ENCODE measurements at places on chromosomes 12 and 14.

DNA sequence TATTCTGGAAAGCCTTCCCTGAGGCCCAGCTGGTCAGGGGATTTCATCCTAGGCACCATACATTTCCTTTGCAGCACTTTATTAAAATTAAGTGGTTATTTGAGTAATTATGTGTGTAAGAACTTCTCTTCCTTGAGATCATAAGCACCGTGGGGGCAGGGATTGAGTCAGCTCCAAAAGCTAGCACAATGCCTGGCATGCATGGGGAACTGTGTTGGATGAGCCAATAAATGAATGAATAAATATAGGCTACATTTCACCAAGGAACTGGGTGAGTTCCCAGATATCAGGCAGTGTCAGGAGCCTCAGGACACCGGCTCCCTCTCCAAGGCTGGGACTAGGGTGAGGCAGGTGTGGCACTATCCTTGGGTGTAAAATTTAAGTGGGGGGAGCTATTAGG lies 82.8 kb upstream of the FBXO21 start:
- DNase-seq: no peak

- DNase-seq: no peak
Observed at GRCh38 chr14:76138119-76138757, 13.5 kb upstream of the GPATCH2L start.

GRCh38 chr14:106455026-106455425 lies 928.6 kb downstream of the TMEM121 start:
- no peak for DNase-seq

DNA sequence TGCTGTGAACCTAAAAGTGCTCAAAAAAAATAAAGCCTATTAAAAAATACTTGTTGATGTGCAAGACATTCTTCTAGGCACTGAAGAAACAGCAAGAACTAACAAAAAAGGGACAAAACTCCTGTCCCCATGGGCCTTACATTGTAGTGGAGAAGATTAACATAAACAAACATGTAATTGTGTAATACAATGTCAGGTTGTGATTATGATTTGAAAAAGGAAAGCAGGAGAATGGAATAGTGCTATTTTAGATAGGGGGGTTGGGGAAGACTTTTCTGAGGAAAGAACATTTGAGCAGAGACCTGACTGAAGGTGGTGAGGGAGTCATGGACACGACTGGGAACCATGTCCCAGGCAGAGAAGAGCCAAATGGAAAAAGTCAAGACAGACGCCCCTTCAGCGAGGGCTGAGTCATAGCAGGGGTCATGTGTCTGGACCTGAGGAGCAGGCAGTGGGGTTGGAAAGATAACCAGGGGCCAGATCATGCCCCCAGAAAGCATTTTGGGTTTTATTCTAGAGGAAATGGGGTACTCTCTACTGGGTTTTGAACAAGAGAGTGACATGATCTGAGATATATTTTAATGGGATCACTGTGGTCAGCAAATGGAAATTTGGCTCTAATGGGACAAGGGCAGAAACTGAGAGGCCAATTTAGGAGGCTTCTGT lies 19.4 kb upstream of the IFNG start:
- DNase-seq: no peak

DNA sequence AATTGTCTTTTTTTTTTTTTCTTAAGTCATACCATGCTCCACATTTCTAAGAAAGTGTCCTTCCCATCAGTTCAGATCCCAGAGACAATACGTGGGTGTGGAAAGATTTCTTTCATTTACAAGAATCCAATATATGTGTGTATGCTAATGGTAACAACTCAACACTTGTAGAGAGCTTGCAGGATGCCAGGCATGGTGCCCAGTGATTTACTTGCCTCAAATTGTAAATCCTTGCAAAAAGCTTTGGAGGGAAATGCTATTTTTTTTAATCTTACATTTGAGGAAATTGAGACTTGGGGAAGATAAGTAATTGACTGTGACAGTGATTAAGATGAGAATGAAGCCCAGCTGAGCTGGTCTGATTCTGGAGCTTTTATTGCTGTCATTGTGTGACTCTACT lies 1264.6 kb upstream of the SEL1L start:
- DNase-seq: no peak

DNA sequence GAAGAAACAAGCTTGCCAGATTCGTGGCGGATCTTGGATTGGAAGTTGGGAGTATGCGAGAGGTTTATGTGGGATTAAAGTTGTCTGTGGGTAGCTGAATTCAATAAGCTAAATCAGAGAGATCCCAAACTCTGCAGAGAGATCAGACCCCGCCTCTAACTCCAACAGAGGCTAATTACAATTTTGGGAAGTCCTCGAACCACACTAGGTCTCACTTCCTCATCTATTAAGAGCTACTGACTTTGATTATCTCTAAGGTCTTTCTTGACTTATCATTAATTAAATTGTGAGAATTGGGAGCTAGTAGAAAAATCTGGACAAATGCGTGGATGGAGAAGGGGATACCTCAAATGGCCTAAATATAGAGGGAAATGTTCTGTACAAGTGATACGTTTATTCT lies 9.1 kb downstream of the NTF3 start:
- no peak for DNase-seq

DNA sequence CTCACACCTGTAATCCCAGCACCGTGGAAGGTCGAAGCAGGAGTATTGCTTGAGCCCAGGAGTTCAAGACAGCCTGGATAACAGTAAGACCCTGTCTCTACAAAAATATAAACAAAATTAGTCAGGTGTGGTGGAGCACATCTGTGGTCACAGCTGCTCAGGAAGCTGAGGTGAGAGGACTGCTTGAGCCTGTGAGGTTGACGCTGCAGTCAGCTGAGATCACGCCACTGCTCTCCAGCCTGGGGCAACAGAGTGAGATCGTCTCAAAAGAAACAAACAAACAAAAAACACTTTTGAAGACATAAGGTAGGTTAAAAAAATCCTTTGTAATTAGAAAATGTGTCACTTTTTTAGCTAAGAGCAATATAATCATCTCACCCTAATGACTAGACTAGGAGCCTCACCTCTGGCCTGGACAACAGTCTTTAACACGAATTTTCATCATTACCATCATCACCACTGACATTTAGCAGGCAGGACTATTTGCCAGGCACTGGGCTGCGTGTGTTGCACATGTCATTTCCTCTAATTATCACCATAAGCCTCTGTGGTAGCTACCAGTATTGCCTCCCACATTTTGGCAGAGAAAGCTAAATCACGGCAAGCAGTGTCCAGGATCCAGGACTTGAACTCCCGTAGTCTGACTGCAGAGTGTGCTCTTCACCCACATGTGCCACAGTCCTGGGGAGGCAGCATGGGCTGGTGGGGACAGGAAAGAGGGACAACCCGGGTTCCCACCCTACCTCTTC lies 4.6 kb upstream of the SYCP3 start:
- no peak for DNase-seq

DNA sequence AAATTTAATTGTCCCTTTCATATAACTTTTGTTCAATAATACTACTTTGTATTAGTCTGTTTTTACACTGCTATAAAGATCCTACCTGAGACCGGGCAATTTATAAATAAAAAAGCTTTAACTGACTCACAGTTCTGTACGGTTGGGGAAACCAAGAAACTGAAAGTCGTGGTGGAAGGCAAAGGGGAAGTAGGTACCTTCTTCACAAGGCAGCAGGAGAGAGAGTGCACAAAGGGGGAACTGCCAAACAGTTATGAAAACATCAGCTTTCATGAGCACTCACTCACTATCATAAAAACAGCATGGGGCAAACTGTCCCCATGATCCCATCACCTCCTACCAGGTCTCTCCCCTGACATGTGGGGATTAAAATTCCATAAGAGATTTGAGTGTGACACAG lies 1069.0 kb downstream of the FSCB start:
- DNase-seq: no peak

DNA sequence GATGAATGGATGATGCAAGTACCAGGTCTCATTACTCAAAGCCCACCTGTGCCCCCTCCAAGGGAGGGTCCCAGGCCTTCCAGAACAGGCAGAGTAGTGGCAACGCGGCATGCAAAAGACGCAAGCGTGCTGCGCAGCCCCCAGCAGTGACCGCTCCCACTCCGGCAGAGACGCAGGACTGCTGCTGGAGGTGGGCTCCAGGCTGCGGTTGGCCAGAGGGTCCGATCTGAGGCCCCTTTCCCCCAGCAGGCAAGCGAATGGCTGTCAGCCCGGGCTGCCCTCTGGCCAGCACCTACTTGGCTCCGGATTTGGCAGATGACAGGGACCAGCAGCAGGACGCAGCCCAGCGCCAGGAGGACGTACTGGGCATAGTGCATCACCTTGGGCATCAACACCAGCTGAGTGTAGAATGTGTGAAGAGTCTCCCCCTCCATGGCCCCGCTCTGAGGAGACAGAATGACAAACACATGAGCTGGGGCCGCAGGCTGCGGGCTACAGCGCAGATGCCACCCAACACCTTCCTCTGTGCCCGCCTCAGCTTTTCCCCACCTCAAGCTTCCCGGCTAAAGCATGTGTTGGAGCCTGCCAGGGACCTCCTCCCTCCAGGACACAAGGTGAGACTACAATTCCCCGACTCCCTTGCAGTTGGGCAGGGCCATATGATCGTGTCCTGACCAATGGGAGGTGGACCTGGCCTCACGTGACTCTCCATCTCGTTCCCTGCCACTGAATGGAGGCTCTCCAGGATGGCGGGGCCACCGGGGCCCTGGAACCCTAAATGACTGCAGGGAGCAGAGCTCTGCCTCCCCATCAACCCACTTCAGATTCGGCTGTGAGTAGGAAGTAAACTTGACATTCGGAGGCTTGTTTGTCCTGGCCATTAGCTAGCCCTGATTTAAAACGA lies 77.4 kb downstream of the SCARB1 start:
- peak; percentile 93 for DNase-seq

DNA sequence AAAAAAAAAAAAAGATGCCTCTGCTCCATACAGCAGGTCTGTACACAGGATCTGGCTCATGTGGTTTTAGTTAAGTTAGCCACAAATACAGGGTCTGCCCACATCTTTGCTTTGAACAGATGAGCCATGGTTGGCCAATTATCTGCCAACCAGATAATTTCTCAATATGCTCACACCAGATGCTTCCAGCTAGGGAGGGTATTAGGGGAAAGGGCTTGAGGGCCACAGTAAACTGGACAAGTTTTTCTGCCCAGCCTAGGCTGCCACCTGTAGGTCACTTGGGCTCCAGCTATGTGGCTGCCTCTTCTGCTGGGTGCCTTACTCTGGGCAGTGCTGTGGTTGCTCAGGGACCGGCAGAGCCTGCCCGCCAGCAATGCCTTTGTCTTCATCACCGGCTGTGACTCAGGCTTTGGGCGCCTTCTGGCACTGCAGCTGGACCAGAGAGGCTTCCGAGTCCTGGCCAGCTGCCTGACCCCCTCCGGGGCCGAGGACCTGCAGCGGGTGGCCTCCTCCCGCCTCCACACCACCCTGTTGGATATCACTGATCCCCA lies 776 bp downstream of the RDH5 start:
- peak; percentile 86 for DNase-seq

- DNase-seq: no peak
Observed at GRCh38 chr12:90172524-90172923, 463.9 kb upstream of the ATP2B1 start.

- DNase-seq: no peak
Observed at GRCh38 chr12:52901715-52902541, 2.9 kb downstream of the KRT8 start.

GRCh38 chr14:65302571-65303189 lies 109.8 kb upstream of the FUT8 start:
- DNase-seq: no peak

- no peak for DNase-seq
Observed at GRCh38 chr12:4282892-4283511, 9.4 kb downstream of the CCND2 start.

DNA sequence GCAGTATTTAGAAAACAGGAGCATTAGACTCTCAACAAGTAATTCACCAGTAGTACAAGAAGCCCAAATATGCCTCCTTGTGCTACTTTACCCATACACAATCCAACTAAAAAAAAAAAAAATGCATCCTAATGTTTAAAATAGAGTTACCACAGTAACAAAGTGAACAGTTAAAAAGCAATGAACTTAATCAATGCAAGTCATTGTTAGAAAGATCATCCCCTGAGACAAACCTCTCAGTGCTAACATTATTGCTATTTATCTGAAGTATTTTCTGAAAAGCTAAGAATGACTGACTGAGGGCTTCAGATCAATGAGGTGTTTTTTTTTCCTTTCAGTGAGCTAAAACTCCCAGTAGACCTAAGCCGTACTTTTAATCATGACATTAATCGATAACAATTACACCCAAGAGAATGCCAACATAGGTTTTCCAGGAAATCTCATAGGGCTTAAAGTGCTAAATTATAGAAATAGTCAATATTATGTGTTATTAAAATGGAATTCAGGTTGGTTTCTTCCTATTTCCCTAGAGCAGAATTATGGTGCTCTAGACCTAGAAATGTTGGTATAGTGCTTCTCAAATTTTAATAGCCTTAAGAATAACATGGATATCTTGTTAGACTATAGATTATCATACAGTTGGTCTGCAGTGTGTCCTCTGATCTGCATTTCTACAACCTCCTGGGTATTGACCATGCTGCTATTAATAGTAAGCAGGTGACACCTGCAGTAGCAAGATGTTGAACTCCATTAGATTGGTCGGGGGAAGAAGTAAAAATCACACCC lies 123.0 kb downstream of the PRKD1 start:
- no peak for DNase-seq

DNA sequence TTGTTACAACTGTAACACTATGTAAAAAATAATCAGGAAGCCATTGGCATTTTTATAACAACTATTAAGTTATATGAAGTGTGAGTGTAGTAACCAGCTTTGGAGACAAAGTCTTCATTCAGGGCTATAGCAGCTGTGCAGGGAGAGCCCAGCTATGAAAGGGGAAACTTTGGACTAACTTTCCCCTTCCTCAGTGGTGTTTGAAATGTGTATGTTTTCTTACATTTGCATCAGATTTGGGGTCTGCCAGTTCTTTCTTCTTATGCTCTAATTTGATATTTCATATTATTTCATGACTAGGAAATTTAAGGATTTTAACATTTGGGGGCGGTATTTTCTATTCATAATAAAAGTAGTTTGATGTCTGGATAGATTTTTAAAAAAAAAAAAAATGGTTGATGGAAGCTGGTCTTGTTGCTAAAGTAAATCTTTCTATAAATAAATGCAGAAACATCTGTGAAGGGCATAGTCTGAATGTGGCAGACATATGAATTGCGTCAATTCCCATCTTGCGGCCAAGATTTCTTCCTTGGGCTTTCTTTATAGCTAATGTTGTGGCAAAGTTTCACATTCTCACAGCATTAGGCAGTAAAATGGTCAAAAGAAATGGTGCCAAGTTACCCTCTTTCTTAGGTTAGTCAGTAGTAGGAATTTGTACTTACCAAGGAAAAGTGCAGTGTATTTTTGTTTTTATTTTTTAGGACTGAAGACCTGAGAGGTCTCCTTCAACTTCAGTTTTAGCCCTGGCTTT lies 35.6 kb downstream of the RASSF8 start:
- peak; percentile 93 for DNase-seq

DNA sequence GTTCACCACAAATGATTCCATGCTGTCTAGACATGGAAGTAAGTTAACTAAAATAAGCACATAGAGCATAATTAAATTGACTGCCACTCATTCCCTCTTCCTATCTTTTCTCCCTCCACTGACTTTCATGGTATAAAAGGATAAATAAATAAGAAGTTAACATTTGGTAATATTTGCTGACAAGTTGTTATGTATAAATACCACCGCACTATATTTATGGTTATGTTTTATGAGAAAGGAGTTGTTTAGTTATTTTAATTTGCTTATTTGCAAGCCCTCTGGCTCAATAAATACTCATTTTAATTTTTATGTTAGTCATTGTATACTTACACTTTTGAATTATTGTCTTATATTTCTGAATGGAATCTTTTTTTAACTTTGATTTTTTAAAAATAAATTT lies 113.5 kb downstream of the MIPOL1 start:
- DNase-seq: no peak

- DNase-seq: peak; percentile 55
Observed at GRCh38 chr14:45426685-45427282, 173.8 kb upstream of the MIS18BP1 start.
